ENCODE measurements at places on chromosomes 7 and 10. TPM values are rescaled to one million over a fixed set of nuclear protein-coding genes. Genes with fewer than 3 reads are reported as not detected.
A peak's percentile ranks its signal among the peaks of the same experiment; 100 is the strongest.

- no peaks in the 10 kb centered on the region for H3K27me3 ChIP-seq
- H3K4me3 ChIP-seq = no peak overlapping the region
- H3K4me1 ChIP-seq = no peaks in the 10 kb centered on the region
- peaks cover 6% of the 10 kb centered on the region for H3K36me3 ChIP-seq
- no peak overlapping the region for H3K27ac ChIP-seq
Measured at GRCh38 chr7:14424675-14425074, 435.2 kb upstream of the ETV1 start.

GRCh38 chr10:53839440-53840039 is 961.5 kb downstream of the PCDH15 start:
- H3K4me3 ChIP-seq = no peak overlapping the region
- no peaks in the 10 kb centered on the region for H3K27me3 ChIP-seq
- H3K36me3 ChIP-seq = no peaks in the 10 kb centered on the region
- H3K4me1 ChIP-seq = peaks cover 15% of the 10 kb centered on the region

DNA sequence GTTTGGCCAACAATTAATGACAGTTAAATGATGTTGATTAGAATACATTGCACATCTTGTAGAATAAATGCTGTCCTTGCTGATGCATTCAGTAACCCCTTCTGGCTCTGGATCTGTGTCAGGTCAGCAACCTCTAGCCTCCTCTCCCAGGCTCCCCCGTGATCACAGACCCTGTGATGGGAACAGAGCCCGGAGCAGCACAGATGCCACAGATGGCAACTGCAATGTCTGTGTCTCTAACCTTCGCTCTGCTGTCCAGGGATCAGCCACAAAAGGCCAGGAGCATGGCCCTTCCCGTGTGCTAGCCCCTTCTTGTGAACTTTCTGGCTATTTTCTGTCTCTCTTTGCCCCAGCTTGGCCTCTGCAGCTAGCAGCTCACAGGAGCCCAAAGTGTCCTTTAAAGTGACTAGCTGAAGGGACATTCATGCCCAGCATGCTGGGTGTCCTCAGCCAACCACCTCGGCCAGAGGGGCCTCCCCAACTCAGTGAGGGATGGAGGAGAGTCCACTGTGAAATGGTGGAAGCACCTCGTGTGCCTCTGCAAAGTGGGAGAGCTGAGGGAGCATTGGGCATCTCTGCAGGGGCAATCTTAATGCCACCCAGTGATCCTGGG is 167.0 kb upstream of the TCERG1L start:
- no peak overlapping the region for H3K4me3 ChIP-seq
- H3K4me1 ChIP-seq = peaks cover 8% of the 10 kb centered on the region
- peak overlapping the region; percentile 38 for H3K27ac ChIP-seq
- no peak for DNase-seq

- H3K27me3 ChIP-seq = no peaks in the 10 kb centered on the region
- H3K4me3 ChIP-seq = no peak overlapping the region
- no peak overlapping the region for H3K27ac ChIP-seq
- no peaks in the 10 kb centered on the region for H3K4me1 ChIP-seq
- no peaks in the 10 kb centered on the region for H3K36me3 ChIP-seq
Measured at GRCh38 chr10:88187472-88187871, 324.0 kb downstream of the PTEN start.

DNA sequence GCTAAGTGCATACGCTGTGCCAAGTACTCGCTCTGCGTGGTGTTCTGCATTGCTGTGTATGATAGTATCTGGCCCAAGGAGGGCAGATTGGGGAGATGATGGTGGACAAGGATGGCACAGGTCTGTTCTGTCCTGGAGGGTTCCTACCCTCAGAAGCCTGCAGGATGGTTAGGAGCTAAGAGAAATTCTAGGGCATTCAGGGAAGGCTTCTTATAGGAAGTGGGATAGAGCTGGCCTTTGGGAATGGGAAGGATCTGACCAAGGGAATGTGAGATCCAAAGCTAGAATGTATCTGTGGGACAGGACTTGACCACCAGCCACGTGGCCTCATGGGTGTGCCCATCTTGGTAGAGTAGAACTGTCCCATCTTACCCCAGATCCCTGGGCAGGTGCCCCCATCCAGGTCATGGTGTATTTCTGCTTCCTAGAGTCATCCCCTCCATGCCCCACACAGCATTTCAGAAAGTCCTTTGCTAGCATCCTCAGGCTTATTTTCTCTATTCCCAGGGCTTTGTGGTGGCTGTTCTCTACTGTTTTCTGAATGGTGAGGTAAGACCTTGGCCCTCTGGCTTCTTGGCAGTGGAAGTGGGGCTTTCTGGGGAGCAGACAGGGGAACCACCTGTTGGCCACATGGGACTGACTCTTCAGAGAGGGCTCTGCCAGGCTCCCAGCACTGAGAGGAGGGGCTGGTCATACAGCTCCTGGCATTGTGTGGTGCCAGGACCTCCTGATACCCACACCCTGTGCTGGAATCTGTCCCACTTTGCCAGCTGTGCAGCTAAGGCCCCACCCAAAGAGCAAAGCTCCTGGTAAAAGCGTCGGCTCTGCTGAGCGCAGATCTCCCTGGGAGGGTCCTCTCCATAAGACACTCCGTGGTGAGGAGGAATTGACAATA is 52.5 kb downstream of the ADCYAP1R1 start:
- no peak overlapping the region for H3K27ac ChIP-seq
- DNase-seq = no peak
- peaks cover 1% of the 10 kb centered on the region for H3K27me3 ChIP-seq

GRCh38 chr7:101236292-101236835 is 1.2 kb downstream of the CLDN15 start:
- H3K4me3 ChIP-seq = no peak overlapping the region
- H3K36me3 ChIP-seq = no peaks in the 10 kb centered on the region
- DNase-seq = no peak
- H3K27ac ChIP-seq = no peak overlapping the region

GRCh38 chr10:101280511-101280910 is 51.2 kb upstream of the LBX1 start:
- H3K27ac ChIP-seq = no peak overlapping the region
- no peak overlapping the region for H3K4me3 ChIP-seq
- H3K36me3 ChIP-seq = peaks cover 3% of the 10 kb centered on the region
- peaks cover 29% of the 10 kb centered on the region for H3K4me1 ChIP-seq
- H3K27me3 ChIP-seq = peaks cover 11% of the 10 kb centered on the region

GRCh38 chr10:124975977-124976514 is 34.1 kb downstream of the ZRANB1 start:
- no peak for DNase-seq

DNA sequence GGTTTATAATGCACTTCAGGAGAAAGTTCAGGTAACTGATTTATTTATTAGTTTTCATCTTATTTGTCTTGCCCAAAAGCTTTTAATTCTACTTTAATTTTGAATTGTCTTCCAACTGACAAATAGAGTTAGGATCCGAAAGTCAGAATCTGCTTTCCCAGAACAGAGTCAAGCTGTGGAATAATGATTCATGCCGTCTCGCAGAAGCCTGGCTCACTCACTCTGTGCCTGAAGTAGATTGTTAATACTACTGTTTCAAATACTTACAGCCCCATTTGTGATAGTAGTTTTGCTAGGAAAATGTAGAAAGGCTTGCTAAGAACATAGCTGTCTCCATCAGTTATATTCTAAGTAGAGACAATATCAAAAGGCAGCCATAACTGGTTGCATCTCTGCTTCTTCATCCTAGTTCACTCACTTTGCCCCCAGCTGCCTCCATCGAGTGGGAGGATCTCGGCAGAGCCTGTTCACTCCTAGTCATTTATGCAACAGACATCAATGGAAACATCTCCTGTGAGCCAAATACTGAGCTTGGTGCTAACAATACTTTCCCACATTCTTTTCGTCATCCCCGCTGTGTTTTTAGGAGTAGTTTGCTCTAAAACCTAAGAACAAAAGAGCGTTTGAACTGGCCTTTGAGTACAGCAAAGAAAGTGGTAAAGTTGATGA is 28.0 kb downstream of the ABRAXAS2 start:
- H3K36me3 ChIP-seq = no peaks in the 10 kb centered on the region
- no peak overlapping the region for H3K27ac ChIP-seq
- DNase-seq = no peak
- no peaks in the 10 kb centered on the region for H3K4me1 ChIP-seq
- no peak overlapping the region for H3K4me3 ChIP-seq

DNA sequence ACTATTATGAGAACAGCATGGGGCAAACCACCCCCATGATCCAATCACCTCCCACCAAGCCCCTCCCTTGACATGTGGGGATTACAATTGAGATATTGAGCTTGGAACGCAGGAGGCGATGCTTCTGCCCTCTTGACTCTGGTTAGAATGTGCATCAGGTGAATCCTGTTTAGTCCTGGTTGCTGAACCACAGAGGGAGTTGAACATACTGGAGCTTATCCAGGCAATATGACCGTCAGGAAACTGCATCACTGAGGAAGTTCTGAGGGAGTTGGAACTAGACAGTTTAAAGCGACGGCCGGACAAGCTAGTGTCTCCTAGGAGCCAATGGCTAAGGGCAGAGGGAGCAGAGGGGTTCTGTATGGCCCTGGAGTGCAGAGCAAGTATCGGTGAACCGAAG is 31.8 kb upstream of the GARS1 start:
- H3K27ac ChIP-seq = no peak overlapping the region
- H3K27me3 ChIP-seq = no peaks in the 10 kb centered on the region
- DNase-seq = no peak
- H3K4me3 ChIP-seq = no peak overlapping the region
- H3K36me3 ChIP-seq = no peaks in the 10 kb centered on the region

- no peak overlapping the region for H3K27ac ChIP-seq
- no peaks in the 10 kb centered on the region for H3K27me3 ChIP-seq
- H3K36me3 ChIP-seq = no peaks in the 10 kb centered on the region
- peaks cover 24% of the 10 kb centered on the region for H3K4me1 ChIP-seq
- DNase-seq = no peak
Measured at GRCh38 chr7:156781972-156782371, 111.0 kb downstream of the LMBR1 start.

DNA sequence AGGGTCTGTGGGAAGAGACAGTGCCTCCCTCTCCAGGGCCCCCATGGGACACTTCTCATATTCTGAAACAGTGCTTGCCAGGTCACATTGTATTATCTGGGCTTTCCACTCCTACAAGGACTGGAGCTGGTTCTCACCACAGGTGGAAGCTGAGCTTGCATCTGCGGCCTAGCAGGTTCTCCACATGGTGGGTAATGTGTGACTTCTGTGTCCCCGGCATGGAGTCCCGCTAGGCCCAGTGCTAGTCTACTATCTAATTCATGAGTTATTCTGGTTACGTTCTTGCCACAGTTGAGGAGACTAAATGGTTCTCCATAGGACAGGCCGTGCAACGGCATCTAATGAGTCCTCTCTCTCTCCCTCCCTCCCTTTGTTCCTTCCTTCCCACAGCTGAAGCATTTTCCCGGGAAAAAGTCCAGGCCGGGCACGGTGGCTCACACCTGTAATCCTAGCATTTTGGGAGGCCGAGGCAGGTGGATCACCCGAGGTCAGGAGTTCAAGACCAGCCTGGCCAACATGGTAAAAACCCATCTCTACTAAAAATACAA is 27.7 kb downstream of the PRLHR start:
- no peak overlapping the region for H3K27ac ChIP-seq
- H3K36me3 ChIP-seq = no peaks in the 10 kb centered on the region
- H3K4me3 ChIP-seq = no peak overlapping the region
- peaks cover 8% of the 10 kb centered on the region for H3K4me1 ChIP-seq
- DNase-seq = no peak

GRCh38 chr7:119711104-119711503 is 561.9 kb upstream of the KCND2 start:
- DNase-seq = no peak
- no peak overlapping the region for H3K4me3 ChIP-seq
- H3K36me3 ChIP-seq = no peaks in the 10 kb centered on the region
- no peaks in the 10 kb centered on the region for H3K27me3 ChIP-seq
- no peak overlapping the region for H3K27ac ChIP-seq

GRCh38 chr7:1401011-1401410 is 58.3 kb downstream of the MICALL2 start:
- no peak overlapping the region for H3K4me3 ChIP-seq
- DNase-seq = no peak
- H3K27me3 ChIP-seq = peaks cover 6% of the 10 kb centered on the region
- peaks cover 5% of the 10 kb centered on the region for H3K4me1 ChIP-seq
- no peaks in the 10 kb centered on the region for H3K36me3 ChIP-seq
- H3K27ac ChIP-seq = peak overlapping the region; percentile 43

MYL10 gene
- total RNA-seq = not detected

POM121C gene
- 60.1 TPM for total RNA-seq

SPAG6 gene
- total RNA-seq = not detected

BLNK gene
- total RNA-seq = not detected

OR6B1 gene
- not detected for total RNA-seq

TMEM243 gene
- 4.3 TPM for total RNA-seq

ACSL5 gene
- total RNA-seq = not detected

IRF5 gene
- not detected for total RNA-seq

ZFYVE27 gene
- 48.5 TPM for total RNA-seq
